ENCODE measurements at places on chromosomes 16 and 17. TPM values are rescaled to one million over a fixed set of nuclear protein-coding genes. Genes with fewer than 3 reads are reported as not detected.
A peak's percentile ranks its signal among the peaks of the same experiment; 100 is the strongest.

GRCh38 chr17:77914385-77915254, 43.9 kb upstream of the TNRC6C start:
- peaks cover 13% of the 10 kb centered on the region for H3K4me1 ChIP-seq
- H3K4me3 ChIP-seq = no peak overlapping the region
- no peak overlapping the region for H3K27ac ChIP-seq

DNA sequence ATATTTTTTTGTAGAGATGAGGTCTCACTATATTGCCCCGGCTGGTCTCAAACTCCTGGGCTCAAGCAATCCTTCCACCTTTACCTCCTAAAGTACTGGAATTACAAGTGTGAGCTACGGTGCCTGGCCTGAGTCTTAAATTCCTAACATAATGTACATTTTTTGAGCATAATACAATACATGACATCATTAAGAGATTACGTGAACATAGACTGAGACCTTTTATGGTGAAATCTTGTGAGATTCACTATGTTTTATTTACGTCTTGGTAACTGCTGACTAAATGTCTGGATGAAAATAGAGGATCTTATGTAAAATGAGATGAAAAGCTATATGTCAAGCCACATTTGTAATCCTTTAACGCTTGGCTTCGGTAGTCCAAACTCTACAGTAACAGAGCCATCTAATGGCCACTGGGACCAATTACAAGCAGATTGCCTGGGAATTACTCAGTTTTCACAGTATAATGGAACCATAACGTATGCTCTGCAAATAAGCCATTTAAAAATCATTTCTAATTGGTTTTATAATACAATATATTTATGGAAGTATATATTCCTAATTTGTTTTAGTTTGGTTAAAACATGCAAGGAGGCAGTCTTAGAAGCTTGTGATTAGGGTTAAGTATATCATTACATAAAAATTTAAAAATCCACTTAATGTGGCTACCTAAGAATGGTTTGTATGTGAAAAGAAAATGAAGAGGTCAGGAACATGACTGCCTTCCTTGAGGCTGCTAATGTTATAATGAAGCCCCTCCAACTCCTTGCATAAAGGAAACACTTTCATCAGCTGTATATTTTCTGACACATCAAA, 8.1 kb upstream of the EFCAB13 start:
- H3K4me1 ChIP-seq = no peaks in the 10 kb centered on the region
- peak; percentile 28 for DNase-seq
- no peaks in the 10 kb centered on the region for H3K36me3 ChIP-seq
- H3K4me3 ChIP-seq = no peak overlapping the region
- H3K27me3 ChIP-seq = no peaks in the 10 kb centered on the region

DNA sequence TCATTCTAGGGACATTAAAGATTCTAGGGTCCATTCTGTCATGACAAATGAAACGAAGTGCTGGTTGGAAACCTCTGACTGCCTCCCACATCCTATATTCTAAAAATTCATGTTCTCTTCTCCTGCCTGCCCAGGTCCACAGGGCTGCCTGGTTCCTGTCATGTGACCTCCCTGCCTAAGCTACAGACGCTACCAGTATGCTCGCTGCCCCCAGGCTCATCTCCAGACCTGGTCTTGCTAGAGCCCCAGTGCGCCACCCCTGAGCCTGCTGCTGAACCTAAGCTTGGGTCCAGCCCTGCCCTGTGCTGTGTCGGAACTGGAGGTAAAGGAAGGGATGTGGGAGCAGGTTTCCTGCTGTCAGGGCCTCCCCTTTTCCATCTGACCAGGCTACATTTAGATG, 231.6 kb upstream of the CDH5 start:
- H3K4me3 ChIP-seq = no peak overlapping the region
- no peak for DNase-seq
- H3K27me3 ChIP-seq = no peaks in the 10 kb centered on the region
- H3K27ac ChIP-seq = no peak overlapping the region
- no peaks in the 10 kb centered on the region for H3K36me3 ChIP-seq

- H3K4me3 ChIP-seq = no peak overlapping the region
- no peak for DNase-seq
- H3K27ac ChIP-seq = peak overlapping the region; percentile 54
Measured at GRCh38 chr16:3574195-3574594, 3.0 kb downstream of the NLRC3 start.

- H3K27me3 ChIP-seq = peaks cover 24% of the 10 kb centered on the region
- H3K27ac ChIP-seq = no peak overlapping the region
- H3K4me1 ChIP-seq = peaks cover 21% of the 10 kb centered on the region
- no peaks in the 10 kb centered on the region for H3K36me3 ChIP-seq
Measured at GRCh38 chr17:8408371-8408770, 10.7 kb upstream of the RNF222 start.

DNA sequence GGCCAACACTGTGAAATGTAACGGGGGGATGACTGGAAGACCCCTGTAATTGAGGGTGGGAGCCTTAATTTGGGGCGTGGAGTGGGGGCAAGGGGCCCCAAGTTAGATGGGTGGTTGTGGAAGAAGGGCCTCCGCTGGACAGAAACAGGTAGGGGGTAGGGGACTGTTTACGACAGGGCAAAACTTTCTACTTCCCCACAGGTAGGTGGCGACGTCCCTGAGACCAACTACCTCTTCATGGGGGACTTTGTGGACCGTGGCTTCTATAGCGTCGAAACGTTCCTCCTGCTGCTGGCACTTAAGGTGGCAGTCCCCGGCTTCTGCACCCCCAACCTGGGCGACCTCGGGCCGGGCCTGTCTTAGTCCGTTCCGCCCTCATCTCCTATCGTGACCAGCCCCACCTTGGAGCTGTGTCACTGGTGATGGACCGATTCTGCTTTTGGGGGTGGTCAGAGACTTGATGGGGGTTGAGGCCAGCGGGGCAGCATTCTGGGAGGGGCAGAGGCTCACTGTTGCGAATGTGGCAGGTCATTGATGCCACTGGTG, 6.8 kb downstream of the PPP4C start:
- peak overlapping the region; percentile 4 for H3K27ac ChIP-seq
- peaks cover 18% of the 10 kb centered on the region for H3K4me1 ChIP-seq
- no peak for DNase-seq
- peaks cover 31% of the 10 kb centered on the region for H3K36me3 ChIP-seq
- no peak overlapping the region for H3K4me3 ChIP-seq

- H3K27me3 ChIP-seq = peaks cover 1% of the 10 kb centered on the region
- no peak overlapping the region for H3K27ac ChIP-seq
- no peak for DNase-seq
- peaks cover 2% of the 10 kb centered on the region for H3K36me3 ChIP-seq
Measured at GRCh38 chr17:1899403-1900000, 69.7 kb downstream of the RPA1 start.

GRCh38 chr17:62794666-62794971, 13.5 kb downstream of the MARCHF10 start:
- peak overlapping the region; percentile 33 for H3K4me3 ChIP-seq
- H3K27me3 ChIP-seq = peaks cover 46% of the 10 kb centered on the region
- DNase-seq = no peak
- H3K4me1 ChIP-seq = peaks cover 10% of the 10 kb centered on the region
- H3K27ac ChIP-seq = peak overlapping the region; percentile 23

GRCh38 chr16:56311208-56312027, 113.9 kb downstream of the AMFR start:
- DNase-seq = no peak
- no peaks in the 10 kb centered on the region for H3K36me3 ChIP-seq
- H3K4me1 ChIP-seq = peaks cover 9% of the 10 kb centered on the region
- peaks cover 2% of the 10 kb centered on the region for H3K27me3 ChIP-seq
- H3K4me3 ChIP-seq = no peak overlapping the region

DNA sequence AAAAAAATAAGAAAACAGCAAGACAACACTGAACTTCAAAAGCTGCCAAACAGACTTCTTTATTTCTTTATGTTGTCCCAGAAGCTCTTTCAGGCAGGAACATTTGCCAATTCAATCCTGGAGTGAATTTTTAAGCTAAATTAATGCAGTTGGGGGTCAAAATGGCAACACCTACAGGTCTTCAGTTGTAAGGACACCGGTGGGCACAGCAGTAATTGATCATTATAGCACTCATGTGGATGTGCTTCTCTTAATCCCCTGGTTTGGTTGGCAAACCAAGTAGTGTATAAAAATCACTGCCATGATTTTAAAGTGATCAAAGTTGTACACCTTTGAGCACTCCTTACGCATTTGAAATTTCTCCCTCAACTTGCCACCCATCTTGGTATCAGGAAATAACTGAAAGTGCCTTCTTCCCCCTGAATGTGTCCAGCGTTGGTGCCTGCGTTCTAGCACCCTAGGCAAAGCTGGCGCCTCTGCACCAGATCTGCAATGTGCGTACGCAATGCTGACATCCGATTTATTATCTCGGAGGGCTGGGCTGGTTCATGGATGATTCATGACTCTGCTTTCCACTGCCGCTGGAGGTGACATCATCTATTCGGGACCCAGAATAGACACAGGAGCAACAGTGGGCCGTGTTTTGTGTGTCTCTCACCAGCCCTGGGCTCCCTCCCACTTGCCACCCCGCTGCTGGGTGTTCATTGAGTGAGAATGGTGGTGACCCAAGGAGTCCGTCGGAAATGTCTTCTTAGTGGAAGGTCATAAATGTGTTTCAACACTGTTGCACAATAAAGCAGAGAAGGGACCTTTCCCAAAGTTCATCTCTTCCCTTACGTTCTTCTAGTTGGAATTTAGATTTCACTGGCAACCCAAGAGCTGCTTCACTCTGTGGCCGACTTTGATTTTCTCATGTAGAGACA, 203.4 kb downstream of the CCDC182 start:
- DNase-seq = no peak
- H3K27ac ChIP-seq = no peak overlapping the region
- peaks cover 35% of the 10 kb centered on the region for H3K4me1 ChIP-seq
- H3K4me3 ChIP-seq = no peak overlapping the region
- H3K36me3 ChIP-seq = no peaks in the 10 kb centered on the region
- no peaks in the 10 kb centered on the region for H3K27me3 ChIP-seq

DNA sequence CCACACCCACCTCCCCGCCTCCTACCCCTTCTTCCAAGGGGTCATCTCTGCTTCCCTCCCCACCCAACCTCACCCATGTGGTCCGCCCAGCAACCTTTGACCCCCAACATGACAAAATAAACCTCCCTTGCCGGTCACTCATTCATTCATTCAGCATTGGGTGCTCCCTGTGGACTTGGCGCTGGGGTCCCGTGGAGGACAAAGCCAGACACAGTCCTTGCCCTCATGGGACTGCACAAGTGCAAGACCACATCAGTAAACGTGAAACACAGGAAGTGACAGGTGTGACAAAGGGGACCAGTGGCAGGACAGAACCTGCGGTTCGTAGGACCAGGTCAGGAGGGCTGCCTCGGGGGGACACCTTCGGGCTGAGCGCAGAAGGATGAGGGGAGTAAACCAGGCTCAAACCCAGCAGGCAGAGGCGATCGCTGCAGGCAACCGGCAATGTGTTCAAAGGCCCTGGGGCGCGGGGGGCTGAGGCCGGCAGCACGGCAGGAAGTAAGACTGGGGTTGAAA, 185.4 kb downstream of the SEC14L1 start:
- DNase-seq = peak; percentile 32
- H3K27ac ChIP-seq = no peak overlapping the region
- peaks cover 52% of the 10 kb centered on the region for H3K4me1 ChIP-seq
- H3K27me3 ChIP-seq = no peaks in the 10 kb centered on the region

GRCh38 chr16:24430954-24431760, 108.2 kb upstream of the RBBP6 start:
- no peak overlapping the region for H3K27ac ChIP-seq
- DNase-seq = no peak
- H3K4me1 ChIP-seq = no peaks in the 10 kb centered on the region
- H3K4me3 ChIP-seq = no peak overlapping the region
- H3K36me3 ChIP-seq = no peaks in the 10 kb centered on the region
- peaks cover 29% of the 10 kb centered on the region for H3K27me3 ChIP-seq

The ODF4 gene
- not detected for total RNA-seq

The ZNF785 gene
- total RNA-seq = 10.9 TPM

The ARL5C gene
- 0.12 TPM for total RNA-seq

The SLC12A3 gene
- not detected for total RNA-seq

The MT3 gene
- total RNA-seq = 3.9 TPM

The LRRC37A3 gene
- total RNA-seq = 22.0 TPM

The PCGF2 gene
- 7.7 TPM for total RNA-seq

The NQO1 gene
- total RNA-seq = 10.8 TPM

The LLGL2 gene
- total RNA-seq = 17.4 TPM

The ENPP7 gene
- not detected for total RNA-seq

The MYH3 gene
- 4.6 TPM for total RNA-seq

Measured in activated T-cell treated with anti-CD3 and anti-CD28 coated beads, Interleukin-2, amount 50 U/mL, for 72 hours (primary cell).